ENCODE measurements at places on chromosomes 5 and 9.
A peak's percentile ranks its signal among the peaks of the same experiment; 100 is the strongest.

GRCh38 chr5:39720136-39720535 lies 295.4 kb upstream of the DAB2 start:
- DNase-seq, result no peak

- peak; percentile 9 for DNase-seq
Observed at GRCh38 chr5:137743031-137743640, 7.2 kb upstream of the KLHL3 start.

GRCh38 chr5:107665036-107665570 lies 5.6 kb downstream of the EFNA5 start:
- no peak for DNase-seq

DNA sequence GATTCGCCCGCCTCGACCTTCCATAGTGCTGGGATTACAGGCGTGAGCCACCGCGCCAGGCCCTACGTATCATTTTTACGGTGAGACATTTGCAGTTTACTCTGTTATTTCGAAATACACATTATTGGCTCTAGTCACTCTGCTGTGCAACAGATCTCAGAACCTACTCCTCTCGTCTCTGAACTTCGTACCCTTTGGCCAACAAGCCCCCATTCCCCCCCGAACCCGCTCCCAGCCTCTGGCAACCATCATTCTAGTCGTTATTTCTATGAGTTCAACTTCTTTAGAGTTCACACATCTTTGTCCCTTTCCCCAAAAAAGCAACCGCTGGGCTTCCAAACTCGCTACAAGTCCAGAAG lies 735 bp downstream of the PTGR1 start:
- no peak for DNase-seq

DNA sequence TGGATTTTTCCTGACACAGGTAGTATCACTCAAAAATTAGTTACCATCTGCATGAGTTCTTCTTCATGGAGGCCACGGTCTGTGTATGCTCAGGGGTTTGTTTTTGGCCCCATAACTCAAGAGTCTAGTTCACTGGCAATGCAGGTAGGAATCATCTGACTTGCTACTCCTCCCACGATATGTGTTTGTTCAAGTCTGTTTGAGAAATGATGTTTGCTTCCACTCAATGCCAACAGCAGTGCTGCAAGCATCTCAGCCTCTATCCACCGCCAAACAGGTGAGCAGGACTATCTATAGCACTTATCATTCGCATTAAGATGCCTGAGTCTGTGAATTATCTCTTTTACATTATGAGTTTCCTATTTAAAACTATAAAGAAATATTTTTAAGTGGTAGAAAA lies 264.8 kb upstream of the PTGER4 start:
- DNase-seq, result no peak

GRCh38 chr5:113809626-113810025 lies 296.1 kb downstream of the YTHDC2 start:
- no peak for DNase-seq

- no peak for DNase-seq
Observed at GRCh38 chr5:96807075-96807654, 580 bp downstream of the ERAP1 start.

DNA sequence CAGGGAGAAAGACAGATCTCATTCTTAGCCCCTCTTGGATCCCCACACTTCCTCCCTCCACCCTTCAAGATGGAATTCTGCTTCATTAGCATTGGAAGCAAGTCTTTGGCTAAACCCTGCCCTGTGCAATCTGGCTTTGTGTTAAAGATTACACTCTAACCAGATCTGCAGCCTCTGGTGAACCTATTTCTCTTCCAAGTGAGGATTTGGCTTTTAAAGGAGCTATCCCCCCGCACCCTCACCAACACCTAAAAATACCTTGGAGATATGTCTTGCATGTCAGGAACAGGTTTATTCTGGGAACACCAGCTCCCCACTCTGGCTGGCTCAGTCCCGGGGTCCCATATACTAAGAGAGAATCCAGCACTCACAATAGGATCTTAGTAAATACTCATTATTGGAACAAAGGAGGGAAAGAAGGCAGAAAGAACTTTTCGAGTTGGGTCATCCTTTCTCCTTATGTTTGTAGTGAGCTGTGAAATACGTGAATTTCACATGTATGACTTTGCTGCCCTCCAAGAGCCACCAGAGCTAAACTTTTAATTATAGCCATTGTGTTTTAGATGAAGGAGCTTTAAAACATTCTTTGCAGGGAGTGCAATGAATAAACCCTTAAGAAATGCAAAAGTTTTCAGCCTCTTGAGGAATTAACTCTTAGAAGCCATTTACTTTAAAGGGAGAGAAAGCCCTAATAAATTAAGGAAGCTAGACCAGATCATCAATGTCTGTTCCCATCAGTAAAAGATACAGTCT lies 53.7 kb upstream of the HRH2 start:
- no peak for DNase-seq

GRCh38 chr5:101860563-101860962 lies 435.5 kb downstream of the SLCO4C1 start:
- no peak for DNase-seq

DNA sequence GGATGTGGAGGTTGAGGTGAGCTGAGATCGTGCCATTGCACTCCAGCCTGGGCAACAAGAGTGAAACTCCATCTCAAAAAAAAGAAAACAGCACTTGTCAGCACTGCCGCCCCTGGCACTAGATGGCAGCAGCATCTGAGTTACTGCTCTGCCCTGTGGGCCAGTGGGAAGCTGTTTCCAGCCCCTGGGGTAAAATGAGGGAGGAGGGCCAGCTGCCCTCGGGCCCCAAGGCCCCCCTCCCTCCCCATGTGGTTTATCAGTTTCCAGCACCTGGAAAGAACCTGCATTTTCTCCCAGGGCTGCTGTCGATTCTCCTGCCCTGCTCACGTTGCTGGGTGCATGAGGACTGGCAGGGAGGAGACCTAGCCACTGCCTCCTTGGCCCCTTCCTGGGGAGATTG lies 13.2 kb upstream of the CEL start:
- no peak for DNase-seq

- no peak for DNase-seq
Observed at GRCh38 chr5:10303699-10304170, 4.0 kb downstream of the CMBL start.

DNA sequence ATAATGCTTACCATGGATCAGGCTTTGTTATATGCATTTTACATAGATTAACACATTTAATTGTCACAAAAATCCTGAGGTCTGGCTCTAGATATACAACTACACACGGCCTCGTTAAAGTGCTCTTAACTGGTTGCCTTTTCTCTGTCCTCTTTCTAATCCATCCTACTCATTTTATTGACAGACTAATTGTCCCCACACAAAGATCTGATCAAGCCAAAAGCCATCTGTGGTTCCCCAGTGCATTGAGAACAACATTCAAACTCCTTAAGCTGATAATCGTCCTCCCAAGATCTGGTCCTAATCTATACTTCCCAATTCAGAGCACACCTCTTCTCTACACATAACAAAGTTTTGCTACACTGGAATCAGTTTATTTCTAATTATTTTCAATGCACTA lies 23.9 kb upstream of the PPP2R2B start:
- DNase-seq, result no peak

Measured in NCI-H1930 (cell line).